ENCODE measurements at places on chromosomes 3 and 15.

GRCh38 chr3:42102571-42102970 lies 11.4 kb downstream of the TRAK1 start:
- DNase-seq, result no peak

GRCh38 chr3:78351334-78351733 lies 1311.4 kb downstream of the ROBO2 start:
- DNase-seq, result no peak

DNA sequence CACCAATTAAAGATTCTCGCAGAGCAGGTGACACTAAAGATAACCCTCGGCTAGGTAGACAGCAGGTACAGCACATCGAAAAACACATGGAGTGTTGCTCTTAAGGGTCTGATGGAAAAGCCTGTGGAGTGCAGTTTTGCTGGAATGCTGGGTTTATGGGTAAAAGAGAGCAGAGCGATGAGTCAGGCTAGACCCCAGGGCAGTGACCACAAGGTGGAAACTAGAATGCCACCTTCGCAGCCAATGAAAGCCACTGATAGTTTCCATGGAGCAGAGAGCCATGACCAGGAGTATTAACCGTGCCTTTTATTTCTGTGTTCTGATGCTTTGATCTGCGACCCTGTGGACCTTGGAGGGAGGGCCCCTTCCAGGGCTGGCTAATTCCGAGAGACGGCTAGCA lies 149.8 kb downstream of the GABRB3 start:
- DNase-seq, result no peak

DNA sequence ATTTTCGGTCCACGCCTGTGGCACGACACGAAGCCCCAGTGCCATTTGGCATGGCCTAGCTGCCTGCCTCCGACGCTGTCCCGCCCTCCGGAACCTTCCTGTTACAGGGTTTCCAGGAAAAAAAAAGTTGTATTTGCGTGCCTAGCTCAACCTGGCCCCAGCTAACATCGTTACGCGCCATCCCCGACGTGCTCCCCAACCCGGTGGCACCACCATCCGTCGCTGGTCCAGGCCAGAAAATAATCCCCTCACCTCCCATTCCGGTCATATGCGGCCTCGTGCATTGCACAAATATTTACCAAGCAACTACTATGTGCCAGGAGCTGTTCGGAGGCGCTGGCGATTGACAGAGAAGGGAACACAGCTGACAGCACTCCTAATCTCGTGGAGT lies 1.4 kb upstream of the CYP1A1 start:
- DNase-seq, result no peak

GRCh38 chr3:105728771-105729312 lies 140.0 kb downstream of the CBLB start:
- DNase-seq, result no peak

DNA sequence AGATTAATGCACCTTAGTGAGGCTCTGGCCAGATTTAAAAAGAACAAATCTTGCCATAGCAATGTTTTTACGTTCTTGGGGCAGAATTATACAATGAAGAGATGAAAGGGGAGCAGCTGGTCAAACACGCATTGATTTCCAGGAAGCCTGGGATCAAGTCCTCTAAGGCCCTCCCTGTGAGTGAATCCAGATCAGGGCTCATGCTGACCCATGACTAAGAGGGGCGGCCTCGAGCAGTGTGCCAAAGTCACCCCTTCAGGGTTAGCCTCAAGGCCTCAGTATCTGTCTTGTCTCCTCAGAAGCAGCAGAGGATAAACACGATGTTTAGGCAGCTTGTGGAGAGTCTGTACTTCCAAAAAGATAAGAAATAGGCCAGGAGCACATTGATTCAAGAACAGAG lies 9.3 kb upstream of the RBP1 start:
- no peak for DNase-seq

GRCh38 chr3:137764563-137765309 lies 621 bp downstream of the SOX14 start:
- no peak for DNase-seq

GRCh38 chr3:77939726-77940125 lies 899.8 kb downstream of the ROBO2 start:
- DNase-seq, result no peak

DNA sequence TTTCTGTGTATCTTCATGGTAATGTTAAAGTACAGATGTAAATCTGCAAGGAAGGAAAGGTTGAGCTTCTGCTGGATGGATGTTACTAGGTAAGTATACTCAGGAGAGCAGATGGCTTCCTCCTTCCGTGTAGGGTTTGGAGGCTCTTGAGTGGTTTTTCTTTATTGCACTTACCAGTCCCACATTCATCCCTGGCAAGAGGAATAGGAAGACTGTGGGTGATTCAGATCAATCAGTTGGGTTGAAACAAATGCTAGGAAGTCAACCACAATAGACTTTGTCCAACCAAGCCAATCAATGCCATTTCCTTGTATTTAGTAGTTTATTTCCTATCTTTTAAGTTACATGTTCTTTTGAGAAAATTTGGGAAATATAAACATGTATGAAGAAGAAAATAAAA lies 26.6 kb downstream of the MYZAP start:
- DNase-seq, result no peak

- peak; percentile 58 for DNase-seq
Observed at GRCh38 chr3:97910931-97911351, 61.3 kb downstream of the RIOX2 start.

DNA sequence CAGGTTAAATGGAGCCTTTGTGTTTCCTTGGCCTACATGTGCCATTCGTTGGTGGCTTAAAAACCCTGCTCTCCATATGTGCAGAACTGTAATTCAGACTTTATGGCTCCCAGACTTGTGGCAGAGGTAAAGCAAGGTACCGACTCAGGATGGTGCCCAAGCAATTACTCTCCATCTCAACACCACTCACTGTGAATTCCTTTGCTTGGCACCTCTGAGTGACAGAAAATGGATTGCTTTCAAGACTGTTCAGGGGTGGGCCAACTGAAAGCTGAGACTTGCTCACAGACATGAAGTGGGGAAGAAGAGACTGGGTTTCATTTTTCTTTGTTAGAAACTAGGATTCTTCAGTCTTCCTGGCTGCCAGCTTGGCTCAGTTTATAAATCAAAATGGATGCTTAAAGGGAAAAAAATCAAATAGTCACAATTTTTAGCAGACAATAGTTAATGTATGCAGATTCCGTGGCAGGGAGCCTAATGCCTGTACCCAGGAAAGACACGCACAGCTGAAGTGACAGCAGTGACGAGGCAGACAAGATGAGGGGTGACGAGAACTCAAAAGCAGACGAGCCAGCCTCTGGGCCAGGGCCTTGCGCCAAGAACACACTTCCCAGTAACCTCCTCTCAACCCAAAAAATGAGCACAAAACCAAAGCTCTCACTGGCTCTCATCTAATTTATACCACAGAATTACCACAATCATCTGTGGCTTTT lies 207.9 kb upstream of the SLC2A2 start:
- no peak for DNase-seq

DNA sequence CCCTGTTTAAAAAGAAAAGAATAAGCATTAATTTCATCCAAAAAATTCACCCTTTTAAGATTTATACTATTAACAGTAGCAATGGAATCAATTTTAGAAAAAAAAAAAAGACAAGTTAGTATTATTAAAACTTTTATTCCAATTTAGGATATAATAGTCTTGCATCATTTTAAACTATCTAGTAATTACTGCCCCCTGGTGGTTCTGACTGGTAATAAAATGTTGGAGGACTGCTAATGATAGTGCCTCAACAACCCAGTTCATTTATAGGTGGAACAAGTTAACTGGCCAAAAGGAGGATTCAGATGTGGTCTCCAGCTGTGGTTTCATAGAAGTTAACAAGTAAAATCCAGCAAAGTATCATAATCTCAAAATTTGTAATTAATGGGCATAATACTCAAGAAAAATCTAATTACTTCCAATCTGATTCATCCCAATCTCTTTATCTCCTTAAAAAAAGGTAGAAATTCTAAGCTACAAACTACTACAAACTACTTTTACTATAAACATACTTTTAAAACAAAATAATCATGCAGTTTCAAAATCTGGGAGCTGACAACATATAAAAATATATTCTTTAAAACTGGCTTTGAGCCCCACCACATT lies 30.7 kb upstream of the WDR49 start:
- DNase-seq, result peak; percentile 53

DNA sequence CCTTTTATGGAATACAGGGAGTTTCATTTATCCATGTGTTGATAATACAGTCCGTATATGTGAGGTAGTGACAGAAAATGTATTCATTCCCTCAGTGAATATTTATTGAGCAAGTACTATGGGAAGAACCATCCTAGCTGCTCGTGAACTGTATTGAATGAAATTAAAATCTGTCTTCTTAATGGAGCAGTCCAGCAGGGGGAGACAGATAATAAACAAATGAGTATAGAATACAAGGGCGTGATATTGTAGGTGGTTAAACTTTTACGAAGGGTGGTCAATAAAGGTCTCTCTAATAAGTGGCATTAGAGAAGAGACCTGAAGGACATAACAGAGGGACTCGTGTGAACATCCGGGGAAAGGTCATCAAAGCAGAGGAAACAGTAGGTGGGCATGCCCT lies 62.7 kb upstream of the OSTN start:
- peak; percentile 33 for DNase-seq

- DNase-seq, result no peak
Observed at GRCh38 chr3:36319680-36320079, 60.6 kb upstream of the STAC start.

GRCh38 chr3:195059006-195059350 lies 212.0 kb downstream of the XXYLT1 start:
- DNase-seq, result no peak

GRCh38 chr3:146831659-146832058 lies 226.5 kb upstream of the PLSCR5 start:
- DNase-seq, result no peak

DNA sequence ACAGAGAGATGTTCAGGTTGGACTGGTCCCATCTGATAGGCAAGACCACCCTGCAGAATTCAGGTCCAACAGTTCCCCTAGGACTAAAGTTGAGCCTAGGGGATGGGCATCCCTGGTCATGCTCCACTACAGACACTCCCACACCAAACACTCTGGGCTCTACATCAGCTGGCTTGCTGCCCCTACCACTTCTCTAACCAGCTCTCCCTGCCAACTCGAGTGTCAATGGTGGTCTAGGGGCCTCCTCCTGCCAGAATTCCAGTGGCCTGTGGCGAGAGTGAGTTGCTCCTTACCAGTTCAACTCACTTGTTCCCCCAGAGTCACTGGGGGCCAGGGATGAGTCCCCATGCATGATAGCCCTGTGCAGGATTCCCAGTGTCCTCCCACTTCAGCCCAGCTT lies 316.2 kb upstream of the PPP2R3A start:
- no peak for DNase-seq

GRCh38 chr3:122353215-122353614 lies 28.2 kb downstream of the CSTA start:
- no peak for DNase-seq

GRCh38 chr3:196251918-196252317 lies 35.6 kb downstream of the SLC51A start:
- no peak for DNase-seq

DNA sequence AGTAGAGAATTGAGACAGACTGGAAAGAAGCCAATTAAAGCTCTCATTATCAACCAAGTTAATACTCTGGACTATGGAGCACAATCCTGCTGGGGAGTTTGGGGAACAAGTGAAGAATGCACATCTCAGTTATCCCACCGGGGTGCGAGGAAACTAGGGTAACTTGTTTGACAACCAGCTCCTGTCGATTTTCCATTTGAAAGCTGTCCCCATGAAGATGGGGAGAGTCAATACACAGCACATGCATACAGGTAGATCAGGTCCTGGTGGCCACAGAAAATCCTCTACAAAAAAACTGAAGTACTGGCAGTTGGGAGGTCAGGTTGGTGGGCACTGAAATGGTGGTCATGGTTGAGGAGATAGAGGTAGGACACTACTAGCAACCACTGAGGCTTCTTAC lies 25.7 kb upstream of the GRAMD1C start:
- DNase-seq, result no peak

DNA sequence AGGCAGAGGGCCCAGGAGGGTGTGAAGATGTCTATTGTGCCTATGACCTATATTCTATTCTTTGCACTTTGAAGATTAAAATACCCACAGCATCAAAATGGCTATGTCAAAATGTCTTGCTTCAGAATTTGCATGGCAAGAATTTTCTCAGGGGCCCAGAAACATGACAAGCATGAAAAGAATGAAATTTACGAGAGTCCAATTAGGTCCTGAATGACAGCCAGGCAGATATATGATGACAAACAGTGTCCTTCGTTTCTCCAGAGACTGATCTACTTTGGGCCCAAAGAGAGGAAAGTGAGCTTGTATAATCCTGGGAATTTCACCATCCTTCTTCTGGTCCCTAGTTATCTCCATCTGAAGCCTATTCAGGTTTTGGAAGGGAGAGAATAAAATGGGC lies 609.9 kb downstream of the FHIT start:
- no peak for DNase-seq

DNA sequence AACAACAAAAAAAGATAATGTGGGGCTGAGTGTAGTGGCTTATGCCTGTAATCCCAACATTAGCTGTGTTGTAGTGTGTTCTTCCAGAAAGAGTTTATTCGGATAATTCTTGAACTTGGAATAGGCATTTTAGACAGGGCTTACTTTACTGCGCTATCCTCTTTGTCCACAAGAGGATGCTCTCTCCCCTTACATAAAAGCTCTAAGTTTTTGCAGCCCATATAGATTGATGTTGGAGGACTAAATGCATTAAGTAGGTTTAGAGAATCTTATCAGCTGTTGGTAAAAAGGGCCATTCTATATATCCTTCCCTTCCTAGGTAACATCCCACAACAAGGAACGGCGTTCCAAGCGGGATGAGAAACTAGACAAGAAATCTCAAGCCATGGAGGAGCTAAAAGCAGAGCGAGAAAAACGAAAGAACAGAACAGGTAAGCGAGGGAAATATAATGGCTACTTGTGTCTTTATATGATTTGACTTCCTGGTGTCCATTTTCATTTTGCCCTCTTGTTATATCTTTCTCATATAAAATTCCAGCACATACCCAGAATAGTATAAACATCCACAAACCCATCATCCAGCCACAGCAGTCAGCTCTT lies 27.8 kb upstream of the ITPKA start:
- peak; percentile 53 for DNase-seq

- no peak for DNase-seq
Observed at GRCh38 chr3:185484296-185484695, 14.5 kb downstream of the TMEM41A start.

- DNase-seq, result no peak
Observed at GRCh38 chr3:139894643-139894989, 40.4 kb upstream of the CLSTN2 start.

DNA sequence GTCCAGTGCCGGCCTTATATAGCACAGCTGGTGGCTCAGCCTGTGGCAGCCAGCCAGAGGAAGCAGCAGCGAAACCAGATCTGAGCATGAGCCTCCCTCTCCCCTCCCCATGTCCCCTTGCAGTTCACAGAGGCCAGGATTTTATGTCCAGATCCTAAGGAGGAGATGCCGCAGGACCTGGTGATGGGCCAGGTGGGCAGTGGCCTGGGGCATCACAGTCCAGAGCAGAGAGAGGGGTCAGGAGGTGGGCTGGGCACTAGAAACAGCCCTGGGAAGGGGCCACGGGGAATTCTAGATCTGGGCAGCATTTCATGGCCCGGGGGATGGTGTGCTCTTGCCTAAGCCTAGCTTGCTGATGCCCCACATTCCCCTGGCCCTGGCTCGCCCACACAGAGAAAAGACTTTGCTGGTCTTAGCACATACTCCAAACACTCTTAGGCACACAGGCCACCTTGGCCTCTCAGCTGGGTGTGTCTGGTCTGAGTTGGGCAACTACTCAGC lies 259 bp upstream of the CILP start:
- peak; percentile 38 for DNase-seq

- no peak for DNase-seq
Observed at GRCh38 chr3:77139624-77140023, 99.7 kb downstream of the ROBO2 start.

- DNase-seq, result no peak
Observed at GRCh38 chr3:162136136-162136535, 639.5 kb downstream of the OTOL1 start.

GRCh38 chr3:170178651-170179050 lies 2.9 kb downstream of the PHC3 start:
- no peak for DNase-seq
